ENCODE measurements at places on chromosomes 3 and 15.

DNA sequence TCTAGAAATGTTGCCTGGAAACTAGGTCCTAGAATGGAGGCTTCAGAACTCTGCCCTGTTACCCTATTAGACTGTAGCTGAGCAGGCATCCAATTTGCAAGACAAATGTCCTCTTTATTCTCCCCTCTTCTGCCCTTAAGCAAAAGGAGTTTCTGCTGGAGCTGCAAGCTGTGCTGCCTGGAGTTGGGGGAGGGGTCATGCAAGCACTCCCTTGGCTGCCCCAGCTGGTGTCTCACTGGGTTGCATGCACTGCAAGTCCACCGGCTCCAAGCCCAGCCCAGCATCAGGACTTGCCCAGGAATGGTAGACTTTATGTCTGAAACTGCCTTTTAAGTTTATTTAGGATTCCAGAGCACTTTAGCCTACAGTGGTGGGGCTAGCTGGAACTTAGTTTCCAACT lies 15.7 kb upstream of the RBP2 start:
- no peak for DNase-seq

DNA sequence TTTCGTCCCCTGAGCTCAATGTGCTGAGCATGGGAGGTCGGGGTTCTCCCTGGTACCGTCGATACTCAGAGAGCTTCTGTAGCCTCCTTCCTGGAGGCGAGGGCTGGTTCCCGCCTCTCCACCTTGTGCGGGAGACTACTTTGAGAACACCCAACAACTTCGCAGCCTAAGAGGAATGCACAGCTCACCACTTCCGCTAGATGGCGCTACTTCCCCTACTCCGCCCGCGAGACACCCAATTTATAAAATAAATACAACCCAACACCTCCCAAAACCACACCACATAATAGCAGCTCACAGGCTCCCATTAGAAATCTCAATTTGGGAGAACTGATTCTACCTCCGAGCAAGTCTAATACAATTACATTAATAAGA lies 1.2 kb downstream of the RGMA start:
- no peak for DNase-seq

DNA sequence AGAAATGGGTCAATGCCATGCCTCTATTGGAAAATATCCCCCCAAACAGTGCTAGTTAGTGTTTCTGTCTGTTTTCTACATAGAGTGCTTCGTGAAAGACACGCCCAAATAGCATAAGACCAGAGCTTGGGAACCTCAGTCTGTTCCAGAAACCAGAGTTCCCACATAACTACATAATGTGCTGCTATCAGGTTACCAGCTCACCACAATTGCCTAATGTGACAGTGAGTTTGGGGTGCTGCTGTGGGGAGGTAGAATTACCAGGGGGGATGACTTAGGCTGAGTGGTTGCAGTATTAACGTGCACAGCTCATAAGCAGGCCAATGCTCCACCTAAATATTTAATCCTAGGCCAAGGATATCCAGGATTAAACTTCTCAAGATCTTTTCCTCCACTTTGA lies 39.2 kb downstream of the DUT start:
- DNase-seq, result no peak

- DNase-seq, result no peak
Measured at GRCh38 chr15:79844221-79844620, 52.6 kb downstream of the MTHFS start.

GRCh38 chr3:187628169-187628568 lies 42.0 kb downstream of the SST start:
- no peak for DNase-seq

DNA sequence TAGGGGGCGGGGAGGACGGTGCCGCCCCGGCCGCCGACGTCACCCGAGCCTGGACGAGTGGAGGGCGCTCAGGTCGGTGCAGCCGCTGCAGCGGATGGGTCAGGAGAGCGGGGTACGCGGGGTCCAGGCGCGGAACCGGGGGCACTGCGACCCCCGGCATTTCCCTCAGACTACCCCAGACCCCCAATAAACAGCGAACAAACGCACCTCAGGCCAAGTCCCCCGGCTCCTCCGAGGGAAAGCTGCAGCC lies 78.9 kb downstream of the IQSEC1 start:
- no peak for DNase-seq

DNA sequence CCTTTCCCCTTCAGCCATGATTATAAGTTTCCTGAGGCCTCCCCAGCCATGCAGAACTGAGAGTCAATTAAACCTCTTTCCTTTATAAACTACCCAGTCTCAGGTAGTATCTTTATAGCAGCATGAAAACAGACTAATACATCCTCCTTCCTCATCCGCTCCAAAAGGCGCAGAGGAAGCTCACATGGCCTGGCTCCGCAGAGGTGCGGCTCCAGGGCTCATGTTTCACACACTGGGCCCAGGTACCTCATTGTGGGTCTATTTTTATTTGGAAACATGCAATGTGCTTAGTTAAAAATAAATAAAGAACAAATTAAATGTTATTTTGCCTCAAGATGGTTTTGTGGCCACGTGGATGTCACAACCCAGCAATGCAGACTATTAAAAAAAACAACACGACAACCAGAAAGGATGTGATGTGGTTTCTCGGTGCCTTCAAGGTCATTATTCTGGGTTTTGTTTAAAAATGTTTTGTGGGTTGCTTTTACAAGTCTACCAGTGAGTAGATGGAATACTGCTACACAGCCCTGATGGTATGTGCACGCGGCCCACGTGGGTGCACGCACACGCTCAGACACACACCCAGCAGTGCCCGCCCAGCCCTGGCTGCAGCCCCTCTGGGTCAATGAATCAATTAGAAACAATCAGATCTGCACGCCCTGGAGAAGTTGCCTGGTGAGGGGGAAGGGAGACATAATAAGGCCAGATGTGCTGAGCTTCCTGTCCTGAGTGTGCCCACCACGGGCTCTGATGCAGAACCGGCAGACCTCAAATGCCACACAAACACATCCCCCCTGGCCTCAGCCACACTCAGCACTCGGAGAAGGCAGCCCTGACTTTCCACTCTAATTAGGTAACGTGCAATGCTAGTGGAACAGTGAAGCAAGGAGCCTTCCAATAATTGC lies 140.1 kb downstream of the ADAMTS17 start:
- no peak for DNase-seq

DNA sequence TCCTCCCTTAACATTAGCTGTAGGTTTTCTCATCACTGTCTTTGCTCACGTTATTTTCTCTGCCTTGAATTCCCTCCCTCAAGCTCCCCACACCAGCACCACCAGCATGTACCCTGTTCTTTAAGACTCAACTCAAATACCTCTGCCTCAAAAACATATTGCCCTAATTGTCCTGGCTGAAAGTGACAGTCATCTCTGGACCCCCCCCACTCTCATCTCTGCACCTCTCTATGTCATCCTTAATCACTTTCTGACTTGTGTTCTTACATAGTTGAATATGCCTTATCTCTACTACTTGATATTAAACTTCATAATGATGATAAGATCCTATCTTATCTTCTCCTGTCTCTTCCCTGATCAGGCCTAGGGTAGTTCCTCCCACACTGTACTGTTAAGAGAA lies 345.2 kb upstream of the TPRG1 start:
- DNase-seq, result no peak

GRCh38 chr15:35496585-35496984 lies 49.4 kb downstream of the DPH6 start:
- no peak for DNase-seq

DNA sequence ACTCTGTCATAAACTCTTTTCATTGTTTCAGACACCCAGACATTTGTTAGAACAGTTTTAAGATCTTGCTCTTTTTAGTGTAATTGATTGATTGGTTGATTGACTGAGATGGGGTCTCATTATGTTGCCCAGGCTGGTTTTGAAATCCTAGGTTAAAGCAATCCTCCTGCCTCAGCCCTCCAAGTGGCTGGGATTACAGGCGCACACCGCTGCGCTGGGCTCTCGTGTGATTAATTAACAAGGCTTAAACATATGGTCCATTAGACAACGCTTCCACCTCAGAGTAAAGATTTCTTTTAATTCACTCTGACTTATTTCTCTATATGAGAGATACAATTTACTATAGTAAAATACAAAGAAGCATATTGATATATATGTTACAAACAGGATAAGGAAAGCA lies 114.0 kb upstream of the C2CD4B start:
- DNase-seq, result no peak

DNA sequence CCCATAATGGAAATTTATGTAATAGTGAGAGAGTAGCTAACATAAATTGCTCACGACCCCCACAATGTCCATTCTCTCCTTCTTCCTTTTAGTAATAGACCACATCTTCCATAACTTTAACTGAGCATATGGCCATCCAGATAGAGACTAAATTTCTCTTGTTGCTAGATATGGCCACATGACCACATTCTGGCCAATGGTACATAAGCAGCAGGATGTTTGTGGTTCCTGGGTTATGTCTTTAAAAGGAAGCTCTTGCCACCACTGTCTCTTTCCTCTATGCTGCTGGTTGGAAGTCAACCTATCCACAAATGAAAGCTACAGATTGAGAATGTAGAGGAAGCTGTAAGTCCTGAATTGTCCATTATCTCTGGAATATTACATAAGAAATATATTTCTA lies 59.7 kb upstream of the NPHP3 start:
- DNase-seq, result no peak

DNA sequence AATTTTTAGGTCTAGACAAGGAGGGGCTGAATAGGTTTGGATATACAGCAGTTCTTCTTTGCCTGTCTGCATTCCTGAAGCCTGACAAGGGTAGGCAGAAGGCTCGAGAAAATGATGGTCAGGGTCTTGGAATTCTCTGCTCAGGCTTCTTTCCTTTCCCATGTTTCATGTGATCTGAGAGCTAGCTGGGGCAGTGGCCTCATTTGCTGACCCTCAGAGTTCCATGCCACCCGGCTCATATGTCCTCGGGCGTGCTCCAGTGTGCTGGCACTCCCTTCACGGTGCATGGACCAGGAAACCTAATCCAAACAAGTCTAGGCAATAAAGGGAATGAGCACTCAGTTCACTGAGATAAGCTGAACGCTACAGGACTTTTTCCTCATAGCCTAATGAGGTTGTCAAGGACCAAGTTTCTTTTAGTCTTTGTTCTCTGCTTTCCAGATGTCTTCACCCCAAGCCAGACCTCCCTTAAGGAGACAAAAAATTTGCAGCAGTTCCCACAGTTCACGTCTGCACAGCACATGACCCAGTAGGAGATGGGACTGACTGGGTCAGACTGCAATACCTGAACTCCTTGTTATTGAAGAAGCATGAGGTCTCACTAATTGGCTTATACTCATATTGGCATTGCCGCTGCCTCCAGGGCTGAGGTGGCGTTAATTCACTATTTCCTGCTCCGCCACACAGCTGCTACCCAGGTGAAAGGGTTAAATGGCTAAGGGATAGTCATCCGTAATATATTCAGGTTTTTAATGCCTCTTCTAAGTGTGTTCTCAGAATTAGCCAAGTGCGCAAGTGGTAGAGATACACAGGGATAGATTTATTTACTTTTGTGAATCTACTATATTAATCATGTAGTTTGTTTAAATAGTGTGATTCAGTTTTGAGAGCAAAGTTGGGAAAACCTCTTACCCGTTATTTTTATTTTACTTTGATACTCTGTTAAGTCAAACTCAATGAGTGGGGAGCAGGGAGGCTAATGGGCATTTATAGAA lies 15.3 kb upstream of the RTP4 start:
- no peak for DNase-seq

DNA sequence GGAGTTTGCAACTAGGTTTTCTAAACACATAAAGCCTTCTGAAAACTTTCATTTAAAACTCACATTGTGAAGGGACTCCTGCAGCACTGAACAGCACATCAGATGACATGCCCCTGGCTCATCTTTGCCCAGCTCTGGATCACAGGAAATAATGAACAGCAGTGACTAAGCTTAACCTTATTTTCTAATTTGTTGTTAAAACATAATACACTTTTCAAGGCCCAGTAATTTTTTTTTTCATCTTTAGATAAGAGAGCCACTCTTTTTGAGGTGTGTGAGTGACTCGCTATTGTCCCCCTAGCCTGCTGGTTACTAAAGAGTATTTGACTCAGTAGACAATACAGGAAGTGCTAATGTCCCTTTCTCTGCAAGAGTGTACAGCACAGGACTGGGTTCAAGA lies 204.0 kb downstream of the OSBPL10 start:
- no peak for DNase-seq

DNA sequence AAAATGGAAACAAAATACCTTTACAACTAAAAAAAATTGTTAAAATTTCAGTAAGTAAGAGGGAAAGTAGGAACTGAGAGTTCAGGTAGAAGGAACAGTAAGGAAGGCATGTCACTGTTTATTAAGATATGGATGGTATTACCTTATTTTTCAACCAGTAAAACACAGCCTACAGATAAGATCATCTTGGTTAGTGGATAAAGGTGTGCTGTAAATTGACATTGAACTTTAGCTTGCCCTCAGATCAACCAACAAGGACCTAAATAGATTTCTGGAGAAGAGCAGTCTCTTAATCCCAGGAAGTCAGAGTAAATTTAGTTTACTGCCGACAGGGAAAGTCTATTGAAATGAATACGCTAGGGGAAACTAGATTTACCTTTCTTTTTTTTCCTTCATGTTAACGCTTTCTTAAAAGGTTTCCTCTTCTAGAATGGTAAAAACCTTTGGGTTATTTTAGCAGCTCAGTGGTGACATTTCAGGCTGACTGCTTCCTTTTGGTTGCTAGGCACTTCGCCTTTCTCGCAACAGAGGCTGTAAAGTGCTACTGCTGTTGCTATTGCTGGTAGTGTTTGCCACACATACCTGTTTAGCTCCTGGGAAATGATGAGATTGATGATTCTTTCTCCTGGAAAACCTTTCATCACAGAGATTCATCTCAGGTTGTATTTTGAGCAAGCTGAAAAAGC lies 12.9 kb downstream of the DZIP3 start:
- DNase-seq, result no peak

GRCh38 chr3:26560081-26560480 lies 62.5 kb upstream of the LRRC3B start:
- no peak for DNase-seq

DNA sequence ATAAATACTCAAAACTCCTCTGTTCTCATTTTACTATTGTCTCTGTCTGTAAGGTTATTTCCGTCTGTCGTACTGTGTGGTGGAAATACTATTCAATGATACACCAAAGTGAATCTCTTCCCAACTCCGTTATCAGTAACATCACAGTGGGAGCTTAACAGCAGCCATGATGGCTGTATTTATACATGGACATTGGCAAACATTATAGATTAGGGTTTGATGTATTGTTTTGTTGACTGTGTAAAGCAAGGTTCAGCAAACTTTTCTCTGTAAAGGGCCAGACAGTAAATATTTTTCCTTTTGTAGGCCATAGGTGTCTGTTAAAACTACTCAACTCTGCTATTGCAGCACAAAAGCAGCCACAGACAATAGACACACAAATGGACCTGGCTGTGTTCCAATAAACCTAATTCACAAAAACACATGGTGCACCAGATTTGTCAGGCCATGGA lies 23.2 kb downstream of the LIPC start:
- DNase-seq, result no peak

DNA sequence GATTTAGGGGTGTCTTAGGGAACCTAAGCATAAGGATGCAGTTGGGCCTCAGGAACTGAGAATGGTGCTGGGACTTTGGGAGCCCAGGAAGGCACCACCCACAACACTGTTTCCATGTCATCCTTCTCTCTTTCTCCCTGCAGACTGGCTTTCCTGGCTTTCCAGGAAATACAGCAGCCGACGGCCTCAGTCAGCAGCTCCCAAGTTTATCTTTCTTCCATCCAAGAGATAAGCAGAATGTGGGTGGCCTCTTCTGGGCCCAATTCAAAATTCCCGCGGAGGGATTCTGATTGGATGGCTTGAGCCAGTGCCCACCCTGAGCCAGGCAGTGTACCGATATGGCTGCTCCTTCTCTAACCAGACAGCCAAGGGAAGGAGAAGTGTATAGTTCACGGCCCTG lies 4.5 kb upstream of the CLN6 start:
- DNase-seq, result no peak
